ENCODE measurements at places on chromosomes 3 and 15. TPM values are rescaled to one million over a fixed set of nuclear protein-coding genes. Genes with fewer than 3 reads are reported as not detected.
A peak's percentile ranks its signal among the peaks of the same experiment; 100 is the strongest.

Gene SPINK8
- total RNA-seq = not detected

Gene RPL35A
- 1,338 TPM for total RNA-seq

Gene PHC3
- 52.0 TPM for total RNA-seq

Gene SMCO1
- total RNA-seq = not detected

Gene CADM2
- total RNA-seq = not detected

Gene SV2B
- total RNA-seq = 0.02 TPM

Gene DCP1A
- 44.3 TPM for total RNA-seq

DNA sequence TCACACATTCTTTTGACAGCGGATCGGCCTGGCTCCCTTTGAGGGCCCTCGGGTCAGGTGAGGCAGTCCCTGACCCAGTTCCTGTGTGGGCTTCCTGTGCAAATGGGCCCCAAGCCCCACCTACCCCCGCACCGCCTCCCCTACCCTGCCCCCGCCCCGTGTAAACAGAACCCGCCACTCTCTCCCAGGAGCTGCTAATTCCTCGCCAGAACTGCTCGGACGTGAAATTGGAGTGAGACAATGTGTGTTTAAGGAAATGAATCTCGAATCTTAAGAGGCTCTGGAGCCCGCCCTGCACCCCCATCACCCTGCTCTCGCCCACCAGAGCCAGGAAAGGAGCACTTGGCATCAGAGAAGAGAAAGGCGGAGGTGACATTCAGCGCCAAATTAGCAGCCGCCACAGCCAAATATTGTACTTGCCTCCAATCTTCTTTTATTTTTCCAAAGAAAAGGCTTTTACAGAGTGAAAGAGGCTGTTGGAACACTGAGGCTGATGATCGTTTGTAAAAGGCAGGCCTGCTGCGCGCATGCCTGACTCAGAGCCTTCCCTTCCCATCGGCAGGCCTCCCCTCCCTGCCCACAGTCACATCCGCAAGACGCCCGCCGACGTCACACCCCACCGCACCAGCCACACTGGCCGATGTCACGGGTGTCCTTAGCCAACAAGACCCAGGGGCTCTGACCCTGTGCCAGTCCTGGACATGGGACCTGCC lies 53.1 kb downstream of the CACNA2D2 start:
- peak; percentile 68 for DNase-seq

DNA sequence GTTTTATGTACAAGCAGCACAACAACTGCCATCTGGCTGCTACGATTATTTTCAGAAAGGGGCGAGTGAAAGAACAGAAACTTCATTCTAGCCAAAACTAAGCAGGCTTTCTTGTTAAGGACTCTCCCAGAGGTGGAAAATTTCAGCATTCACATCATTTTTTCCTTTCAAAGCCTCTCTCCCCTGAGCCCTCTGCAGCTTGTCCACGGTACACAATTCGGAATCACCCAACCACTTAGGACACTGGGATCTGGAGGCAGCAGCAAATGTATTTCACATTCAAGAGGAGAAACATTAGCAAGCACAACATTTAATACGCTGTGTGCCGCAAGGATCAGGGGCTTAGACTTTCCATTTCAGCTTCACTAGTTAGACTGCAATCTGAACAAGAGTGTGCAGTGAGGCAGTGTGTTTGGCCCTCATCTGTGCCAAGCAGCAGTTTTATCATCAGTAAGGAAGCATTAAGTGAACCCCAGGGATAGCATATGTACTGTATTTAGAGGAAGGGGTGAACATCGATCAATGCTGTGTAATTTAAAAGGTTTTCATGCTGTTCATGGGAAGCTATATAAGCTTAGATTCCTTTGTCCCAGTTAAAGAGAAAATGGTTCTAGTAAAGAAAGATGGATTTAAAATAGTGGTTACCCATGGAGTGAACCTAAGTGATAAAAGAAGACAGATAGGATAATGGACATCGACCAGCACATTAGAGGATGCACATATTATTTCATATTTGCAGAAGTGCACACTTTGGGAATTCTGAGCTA lies 504.9 kb downstream of the TBL1XR1 start:
- DNase-seq = no peak

DNA sequence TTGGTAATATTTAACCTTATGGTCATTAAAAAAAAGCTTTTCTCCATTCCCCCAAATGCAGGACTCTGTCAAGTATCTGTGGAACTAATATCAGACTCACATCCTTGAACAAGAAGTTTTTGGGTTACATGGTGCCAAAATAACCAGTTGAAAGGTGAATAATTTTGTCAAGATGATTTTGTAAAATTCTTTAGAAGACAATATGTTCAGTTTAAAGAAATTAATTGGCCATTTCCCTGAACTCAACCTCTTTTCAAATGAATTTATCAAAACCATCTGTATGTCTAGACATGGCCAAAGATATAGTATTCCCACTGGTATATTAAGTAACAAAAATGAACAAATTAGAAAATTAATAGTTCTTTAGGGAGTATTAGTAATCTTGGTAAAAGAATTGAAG lies 280.5 kb downstream of the MBNL1 start:
- no peak for DNase-seq

- no peak for DNase-seq
Measured at GRCh38 chr3:189909573-189909972, 211.1 kb downstream of the P3H2 start.

DNA sequence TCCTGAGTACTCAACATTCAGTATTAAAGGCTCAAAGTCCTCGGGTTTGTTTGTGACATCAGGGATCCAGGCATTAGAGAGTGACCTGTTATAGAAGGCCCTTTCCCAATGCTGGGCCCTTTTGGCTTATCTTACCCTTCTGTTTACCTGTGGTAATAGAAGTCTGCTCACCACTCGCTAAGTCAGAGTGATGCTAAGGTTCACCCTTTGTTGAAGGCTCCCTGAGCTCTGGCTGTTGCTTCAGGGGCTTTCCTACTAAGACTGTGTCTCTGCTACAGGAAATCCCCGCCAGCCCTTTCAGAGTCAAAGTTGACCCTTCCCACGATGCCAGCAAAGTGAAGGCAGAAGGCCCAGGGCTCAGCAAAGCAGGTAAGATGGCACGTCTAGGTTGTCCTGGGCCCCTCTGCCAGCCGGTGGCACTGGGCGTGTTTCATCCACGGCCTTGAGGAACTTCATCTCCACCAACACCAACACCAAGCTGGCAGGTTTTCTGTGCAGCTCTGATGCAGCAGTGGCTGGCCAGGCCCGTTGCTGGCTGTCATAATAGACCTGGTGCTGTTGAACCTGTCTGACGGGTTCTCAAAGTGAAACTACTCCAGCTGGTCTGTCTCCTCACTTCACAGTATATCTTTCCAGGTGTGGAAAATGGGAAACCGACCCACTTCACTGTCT lies 99.1 kb downstream of the DNASE1L3 start:
- no peak for DNase-seq

DNA sequence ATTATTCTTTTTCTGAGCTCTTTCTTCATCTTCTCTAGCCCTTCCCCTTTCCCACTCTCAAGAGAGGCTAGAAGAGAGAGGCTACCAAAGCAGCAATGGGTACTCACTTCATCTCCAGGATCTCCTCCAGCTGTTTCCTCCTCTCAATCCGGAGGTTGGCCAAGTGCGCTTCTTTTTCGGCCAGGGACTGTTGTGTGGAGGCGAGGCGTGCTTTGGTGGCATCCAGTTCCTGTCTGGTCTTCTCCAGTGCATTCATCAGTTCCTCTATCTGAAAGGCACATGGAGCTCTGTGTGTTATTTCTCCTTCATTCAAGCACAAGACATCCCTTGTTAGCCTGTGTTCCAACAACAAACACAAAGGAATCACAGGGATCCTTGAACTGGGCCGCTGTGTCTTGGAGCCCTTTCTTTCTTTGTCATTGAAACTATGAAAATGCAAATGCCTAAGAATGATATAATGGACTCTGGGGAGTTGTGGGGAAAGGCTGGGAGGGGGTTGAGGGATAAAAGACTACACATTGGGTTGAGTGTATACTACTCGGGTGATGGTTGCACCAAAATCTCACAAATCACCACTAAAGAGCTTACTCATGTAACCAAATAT lies 401.3 kb upstream of the WNT5A start:
- no peak for DNase-seq

DNA sequence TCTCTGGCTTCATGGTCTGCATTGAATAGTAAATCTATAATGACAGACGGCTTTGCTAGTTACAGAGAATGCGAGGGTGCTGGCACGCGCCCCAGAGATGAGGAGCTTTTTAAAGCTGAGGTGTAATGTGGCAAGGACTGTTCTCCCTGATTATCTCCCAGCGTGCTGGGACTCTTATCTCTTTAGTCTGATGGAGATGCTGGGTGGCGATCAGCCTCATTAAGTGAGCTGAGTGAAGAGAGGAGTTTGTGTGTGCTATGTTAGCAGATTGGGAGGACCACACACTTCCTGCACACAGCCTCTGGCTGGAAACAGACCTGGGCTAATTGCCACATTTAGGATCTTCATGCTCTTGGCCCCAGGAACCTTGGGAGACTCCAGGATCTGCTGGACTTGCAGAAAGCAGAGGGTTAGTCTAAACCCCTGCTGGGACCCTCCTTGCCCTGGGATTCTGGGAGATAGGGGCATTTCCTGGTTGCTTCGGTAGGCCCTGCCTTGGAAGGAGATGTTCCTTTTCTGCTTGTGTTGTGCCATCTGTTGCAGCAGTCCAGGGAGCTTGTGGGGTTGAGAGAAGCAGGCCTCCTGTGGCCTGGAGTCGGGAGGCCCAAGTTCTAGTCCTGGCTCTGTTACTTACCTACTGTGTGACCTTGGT lies 15.0 kb downstream of the PDIA5 start:
- DNase-seq = no peak

GRCh38 chr3:2098398-2099027 lies at the start of gene CNTN4:
Gene CNTN4 (plus strand): TSS chr3:2098866.
- DNase-seq = no peak

DNA sequence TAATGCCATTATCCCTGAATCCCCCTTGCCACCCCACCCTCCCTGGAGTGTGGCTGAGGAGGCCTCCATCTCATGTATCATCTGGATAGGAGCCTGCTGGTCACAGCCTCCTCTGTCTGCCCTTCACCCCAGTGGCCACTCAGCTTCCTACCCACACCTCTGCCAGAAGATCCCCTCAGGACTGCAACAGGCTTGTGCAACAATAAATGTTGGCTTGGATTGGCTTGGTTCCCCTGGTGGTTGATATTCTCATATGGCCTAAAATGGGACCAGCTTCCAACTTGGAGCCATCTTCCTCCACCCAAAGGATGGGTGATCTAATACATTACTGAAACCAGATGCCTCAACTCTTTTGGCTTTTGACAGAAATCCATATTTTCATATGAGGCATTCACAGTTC lies 34.9 kb downstream of the VIPR1 start:
- no peak for DNase-seq

GRCh38 chr3:72615776-72616175 lies 232.5 kb downstream of the SHQ1 start:
- DNase-seq = no peak
